GM12864 (cell line): ENCODE measurements at places on chromosomes 16 and 17.

DNA sequence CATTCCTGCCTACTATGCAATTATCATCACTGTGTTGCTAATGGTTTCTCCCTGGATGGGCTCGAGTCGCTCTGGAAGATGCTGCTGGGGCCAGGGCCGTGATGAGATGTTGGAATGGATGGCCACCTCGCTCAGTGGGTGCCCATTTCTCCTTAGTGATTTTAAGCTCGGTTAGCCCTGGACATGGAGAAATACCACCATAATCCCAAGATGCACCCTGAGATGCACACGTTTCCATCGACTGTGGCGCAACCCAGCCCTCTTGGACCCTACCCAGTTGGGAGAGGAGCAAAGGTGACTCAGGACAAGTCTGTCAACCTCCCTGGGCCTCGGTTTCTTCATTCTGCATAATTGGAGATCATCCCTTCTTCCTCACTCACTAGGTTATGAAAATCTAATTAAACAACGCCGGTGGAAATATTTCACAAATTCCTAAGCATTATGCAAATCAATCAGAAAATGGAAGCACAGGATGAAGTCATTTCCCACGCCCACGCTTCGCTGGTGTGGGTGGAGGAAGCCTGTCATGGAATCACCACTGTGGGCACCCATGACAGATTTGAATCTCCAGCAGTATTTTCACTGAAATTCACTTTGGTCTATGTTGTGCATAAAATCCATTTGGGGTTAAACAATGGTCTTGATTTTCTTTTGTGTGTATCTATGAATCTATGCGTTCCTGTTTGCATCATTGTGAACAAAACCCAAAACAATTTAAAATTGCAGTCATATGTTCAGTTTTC lies 195.2 kb downstream of the AXIN2 start:
- no peak for DNase-seq

DNA sequence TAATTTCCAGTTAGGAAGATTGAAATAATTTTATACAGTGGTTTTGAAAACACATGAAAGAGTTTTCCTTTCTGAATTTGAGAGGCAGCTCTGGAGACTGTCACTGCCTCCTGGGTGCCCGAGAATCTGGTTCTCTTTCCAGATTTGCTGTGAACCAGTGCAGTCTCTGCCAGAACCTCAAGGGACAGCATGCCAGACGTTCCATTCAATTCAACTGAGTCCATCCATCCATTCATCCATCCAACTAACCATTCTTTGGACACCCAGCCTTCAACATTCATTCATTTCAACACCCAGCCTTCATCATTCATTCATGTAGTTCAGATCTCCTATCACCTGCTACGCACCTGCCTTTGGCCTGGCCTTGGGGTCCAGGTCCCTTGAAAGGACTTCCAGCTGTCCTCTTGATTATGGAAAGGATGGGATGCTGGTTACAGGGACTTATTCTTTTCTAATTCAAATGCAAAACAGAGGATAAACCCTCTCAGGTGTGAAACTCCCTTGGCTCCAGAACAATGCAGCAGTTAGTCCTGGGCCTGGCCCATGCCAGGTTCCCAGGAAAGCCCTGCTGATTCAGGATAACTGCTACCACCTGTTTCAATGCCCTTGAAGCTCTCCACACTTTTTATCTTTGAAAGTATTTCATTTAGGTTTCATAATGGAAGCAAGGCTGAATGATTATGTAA lies 68.7 kb downstream of the WSCD1 start:
- DNase-seq: no peak

GRCh38 chr17:13346996-13347762 lies 254.6 kb downstream of the HS3ST3A1 start:
- DNase-seq: no peak

GRCh38 chr17:28719021-28719433 lies 758 bp upstream of the RPL23A start:
- no peak for DNase-seq

- no peak for DNase-seq
Measured at GRCh38 chr16:89600956-89601355, 12.5 kb upstream of the DPEP1 start.

- DNase-seq: no peak
Measured at GRCh38 chr17:49090878-49091594, 41.5 kb upstream of the B4GALNT2 start.

GRCh38 chr17:71405101-71405500 lies 715.7 kb upstream of the SOX9 start:
- DNase-seq: no peak

DNA sequence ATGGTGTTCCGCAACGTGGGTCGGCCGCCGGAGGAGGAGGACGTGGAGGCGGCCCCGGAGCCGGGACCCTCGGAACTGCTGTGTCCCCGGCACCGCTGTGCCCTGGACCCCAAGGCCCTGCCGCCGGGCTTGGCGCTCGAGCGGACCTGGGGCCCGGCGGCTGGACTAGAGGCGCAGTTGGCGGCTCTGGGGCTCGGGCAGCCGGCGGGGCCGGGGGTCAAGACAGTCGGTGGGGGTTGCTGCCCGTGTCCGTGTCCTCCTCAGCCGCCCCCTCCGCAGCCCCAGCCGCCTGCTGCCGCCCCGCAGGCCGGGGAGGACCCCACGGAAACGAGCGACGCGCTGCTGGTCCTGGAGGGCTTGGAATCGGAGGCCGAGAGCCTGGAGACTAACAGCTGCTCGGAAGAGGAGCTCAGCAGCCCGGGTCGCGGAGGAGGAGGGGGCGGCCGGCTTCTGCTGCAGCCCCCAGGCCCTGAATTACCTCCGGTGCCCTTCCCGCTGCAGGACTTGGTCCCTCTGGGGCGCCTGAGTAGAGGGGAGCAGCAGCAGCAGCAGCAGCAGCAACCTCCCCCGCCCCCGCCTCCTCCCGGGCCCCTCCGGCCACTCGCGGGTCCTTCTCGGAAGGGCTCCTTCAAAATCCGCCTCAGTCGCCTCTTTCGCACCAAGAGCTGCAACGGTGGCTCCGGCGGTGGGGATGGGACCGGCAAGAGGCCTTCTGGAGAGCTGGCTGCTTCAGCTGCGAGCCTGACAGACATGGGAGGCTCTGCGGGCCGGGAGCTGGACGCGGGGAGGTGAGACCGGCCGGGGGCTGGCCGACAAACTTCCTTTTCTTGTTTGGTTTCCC lies 821 bp downstream of the SOCS7 start:
- no peak for DNase-seq

DNA sequence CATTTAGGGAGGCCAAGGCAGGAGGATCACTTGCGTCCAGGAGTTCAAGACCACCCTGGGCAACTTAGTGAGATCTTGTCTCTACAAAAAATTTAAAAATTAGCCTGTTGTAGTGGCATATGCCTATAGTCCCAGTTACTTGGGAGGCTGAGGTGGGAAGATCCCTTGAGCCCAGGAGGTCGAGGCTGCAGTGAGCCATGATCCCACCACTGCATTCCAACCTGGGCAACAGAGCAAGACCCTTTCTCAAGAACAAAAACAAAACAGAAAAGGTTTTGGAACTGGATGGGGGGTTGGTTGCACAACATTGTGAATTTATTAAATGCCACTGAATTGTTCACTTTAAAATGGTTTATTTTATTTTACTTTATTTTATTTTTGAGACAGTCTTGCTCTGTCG lies 21.2 kb downstream of the PLXDC1 start:
- DNase-seq: no peak
